Activated T-cell treated with anti-CD3 and anti-CD28 coated beads for 4 hours (primary cell): ENCODE measurements at places on chromosomes 6 and 20.
A peak's percentile ranks its signal among the peaks of the same experiment; 100 is the strongest.

DNA sequence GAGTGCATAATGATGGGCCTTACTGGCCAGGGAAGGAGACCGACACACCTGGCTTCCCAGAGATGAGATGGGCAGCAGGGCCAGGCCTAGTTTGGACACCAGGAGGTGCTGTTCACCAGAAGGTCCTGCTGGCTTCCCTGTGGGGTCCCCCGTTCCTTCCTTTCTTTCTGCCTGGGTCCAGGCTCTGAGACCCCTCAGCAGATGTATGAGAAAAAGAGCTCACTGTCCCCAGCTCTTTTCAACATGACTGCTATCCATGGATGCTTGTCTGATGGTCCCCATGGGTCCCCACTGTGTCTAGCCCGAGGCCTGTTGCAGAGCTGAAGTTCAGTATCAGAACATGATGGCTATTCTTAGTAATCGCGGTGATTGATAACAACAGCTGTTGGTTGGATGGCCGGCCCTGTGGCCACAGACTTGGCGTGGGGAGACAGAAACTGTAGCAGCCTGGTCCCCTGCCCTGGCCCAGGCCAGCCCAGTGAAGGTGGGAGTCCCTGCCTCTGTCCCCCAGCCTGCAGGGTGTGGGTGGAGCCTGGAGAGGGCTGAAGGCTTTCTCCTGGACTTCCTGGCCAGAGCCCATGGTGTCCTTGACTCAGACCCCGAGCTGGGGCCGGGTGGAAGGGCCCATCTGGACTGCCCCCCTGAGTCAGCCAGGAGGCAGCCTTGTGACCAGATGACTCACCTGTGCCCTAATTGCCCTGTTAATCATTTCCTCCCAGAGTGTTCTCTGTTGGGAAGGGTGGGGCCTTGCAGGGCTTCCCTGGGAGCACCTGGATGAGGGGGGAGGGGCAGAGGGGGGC lies 9.9 kb upstream of the BAK1 start:
- DNase-seq = peak; percentile 44

DNA sequence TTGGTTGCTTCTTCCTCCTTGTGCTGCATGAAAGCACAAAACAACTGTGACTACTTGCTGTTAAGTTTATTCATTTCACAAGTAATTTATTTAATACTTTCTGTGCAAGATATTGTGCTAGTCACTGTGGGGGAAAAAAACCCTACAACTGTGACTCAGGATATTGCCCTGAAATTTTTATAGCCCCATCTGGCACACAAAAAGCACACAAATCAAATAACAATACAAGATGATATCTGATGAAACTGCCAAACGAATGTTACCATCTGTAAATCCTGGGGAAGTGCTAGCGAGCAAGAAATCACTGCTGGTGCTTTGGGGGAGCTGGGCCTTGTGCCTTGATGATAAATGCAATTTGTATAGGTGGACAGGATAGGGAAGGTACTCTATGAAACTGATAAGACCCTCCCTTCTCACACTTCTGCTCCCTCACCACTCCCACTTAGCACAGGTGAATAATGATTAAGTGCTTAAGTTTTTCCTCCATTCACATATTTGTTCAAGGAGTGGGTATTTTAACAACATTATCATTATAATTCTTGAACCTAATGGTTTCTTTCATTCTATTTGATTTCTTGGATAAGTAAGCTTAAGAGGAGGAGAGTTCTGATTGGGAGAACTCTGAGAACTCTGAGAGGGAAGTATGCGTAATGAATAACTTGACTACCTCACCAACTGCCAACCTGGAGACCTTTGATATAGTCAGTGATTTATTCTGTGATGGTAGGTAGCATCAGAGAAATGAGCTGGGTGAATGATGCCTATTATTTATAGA lies 115.3 kb downstream of the RTN4IP1 start:
- no peak for DNase-seq

DNA sequence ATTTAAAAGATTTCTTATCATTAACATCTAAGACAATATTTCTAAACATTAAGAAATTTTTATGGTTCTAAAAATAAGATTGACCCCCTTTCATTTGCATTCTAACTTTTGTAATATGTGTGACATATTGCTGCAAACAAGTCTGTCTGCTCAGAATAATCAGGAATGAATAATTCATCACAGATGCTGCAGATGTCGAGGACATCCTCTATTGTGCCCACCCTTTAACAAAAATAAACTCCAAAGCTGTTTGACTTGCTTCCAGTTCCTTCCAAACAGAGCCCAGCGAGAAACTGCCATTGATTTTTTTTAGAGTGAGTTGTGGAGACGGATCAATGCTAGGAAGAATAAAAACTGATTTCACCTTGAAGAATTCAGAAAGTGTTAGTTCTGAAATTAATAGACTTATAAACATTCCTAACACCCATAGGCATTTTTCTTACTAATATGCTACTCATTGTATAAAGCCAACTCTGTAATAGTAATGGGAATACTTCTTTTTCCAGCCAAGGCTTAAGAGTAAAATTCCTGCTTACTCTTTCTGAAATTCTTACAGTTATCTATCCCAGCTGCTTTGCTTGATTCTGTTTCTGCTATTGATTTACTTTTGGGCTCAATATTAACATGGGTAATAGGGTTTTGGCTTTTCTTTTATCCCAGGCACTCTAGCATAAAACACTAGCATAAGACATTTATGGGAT lies 244.8 kb upstream of the FAM83B start:
- no peak for DNase-seq

DNA sequence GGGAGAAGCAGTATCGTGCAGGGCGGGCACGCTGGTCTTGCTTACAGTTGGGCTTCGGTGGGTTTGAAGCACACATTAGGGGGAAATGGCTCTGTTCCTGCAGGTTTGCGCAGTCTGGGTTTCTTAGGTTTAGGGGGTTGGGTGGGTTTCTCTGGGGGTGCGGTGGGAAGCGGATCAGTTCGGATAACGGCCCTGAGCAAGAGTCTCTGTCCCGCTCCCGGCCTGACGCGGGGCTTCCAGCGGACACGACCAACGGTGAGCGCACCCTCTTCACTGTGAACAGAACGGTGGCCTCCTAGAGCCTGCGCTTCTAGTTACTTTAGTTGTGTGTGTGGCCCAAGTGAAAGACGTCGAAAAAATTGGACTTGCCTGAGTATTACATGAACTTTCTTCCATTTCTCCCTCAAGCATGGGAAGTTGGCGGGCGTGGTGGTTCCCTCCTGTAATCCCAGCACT lies 635 bp upstream of the ELOVL2 start:
- no peak for DNase-seq

DNA sequence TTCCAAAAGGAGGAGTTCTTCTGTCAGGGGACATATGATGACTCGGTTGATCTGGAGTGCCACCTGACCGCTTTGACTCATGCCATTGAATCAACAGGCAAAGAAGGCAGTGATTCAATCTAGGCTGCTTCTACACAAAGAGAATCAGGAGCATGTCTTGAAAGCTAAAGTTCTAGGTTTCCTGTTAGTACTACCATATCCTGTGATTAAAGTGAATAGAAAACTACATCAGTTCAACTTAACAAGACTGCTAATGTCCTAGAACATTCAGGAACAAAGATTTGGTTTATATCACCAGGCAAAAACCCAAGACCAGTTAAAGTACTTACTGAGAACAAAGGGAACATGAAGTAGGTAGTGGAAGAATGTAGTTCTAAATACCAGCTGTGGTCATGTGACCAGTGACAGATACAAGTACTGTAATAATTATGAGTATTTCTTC lies 216.8 kb upstream of the SGK1 start:
- DNase-seq = no peak

DNA sequence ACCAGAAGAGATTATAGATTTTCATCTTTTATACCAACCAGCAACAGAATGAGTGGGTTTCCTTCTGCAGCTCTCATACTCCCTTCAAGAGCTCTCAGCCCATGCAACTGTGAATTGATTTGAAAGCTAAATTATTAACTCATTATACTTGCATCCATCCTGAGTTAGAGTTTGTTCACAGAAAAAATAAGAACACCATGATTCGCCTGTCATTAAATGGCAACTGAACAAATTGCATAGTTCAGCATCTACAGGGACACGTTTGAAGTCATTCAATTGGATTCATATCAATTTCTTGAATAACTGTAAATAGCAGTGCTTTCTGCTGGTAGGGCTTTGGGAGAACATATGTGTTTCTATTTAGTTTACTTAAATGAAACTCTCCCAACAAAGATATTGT lies 65.7 kb downstream of the NKAIN2 start:
- no peak for DNase-seq

- no peak for DNase-seq
These were observed 148.7 kb downstream of the PRL start for GRCh38 chr6:22147921-22148776.

DNA sequence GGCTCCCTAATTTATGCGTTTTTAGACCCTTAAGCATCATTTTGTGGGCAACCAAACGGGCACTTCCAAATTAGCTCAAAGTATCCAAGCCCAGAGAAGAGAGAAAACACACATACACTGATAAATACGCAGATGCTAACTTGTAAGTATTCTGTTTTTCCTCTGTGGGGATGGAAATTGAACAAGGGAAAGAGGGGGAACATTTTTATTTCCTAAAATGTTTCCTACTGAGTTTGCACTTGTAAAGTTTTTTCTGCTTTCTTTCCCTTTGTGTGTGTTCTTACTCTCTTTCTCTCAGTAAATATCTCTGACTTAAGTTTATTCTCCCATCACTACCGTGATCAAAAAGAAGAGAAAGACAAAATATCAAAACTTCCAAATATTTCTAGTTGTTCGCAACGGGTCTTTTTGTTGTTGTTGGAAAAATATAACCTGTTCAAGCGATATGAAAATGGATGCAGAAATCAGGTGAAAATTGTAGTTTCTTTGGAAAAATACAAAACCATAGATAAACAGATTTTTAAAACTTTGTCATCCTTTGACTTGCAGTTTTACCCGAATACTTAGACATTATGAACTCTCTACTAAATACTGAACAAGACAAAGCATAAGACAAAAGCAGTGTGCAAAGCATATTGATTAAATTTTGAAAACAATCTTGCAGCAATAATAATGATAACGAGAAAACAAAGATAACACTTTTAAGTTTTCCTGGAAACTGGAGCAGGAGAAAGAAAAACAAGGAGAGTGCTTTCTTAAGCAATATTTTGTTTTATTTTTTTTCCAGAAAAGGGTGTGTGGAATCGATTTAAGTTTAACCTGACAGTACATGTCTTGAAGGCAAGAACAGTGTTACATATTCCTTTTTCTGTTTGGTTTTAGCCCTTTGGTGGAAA lies 1.0 kb upstream of the NKX2-4 start:
- no peak for DNase-seq

DNA sequence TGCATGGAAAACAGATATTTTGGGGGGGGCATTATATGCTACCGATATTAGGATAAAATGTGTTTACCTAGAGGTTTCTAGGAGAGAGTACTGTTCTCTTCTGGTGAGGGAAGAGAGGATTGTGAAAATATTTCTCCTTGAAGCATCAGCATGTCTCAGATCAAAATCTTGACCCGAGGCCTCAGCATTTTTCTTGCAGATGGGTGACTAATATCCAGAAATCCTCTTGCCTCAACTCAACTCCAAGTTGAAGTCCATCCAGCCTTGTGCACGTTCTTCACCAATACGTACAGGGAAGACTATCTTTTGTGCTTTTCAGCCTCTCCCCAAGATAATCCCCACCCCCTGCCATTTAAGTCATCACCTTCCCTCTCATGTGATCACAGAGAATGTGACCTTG lies 59.5 kb downstream of the PRND start:
- no peak for DNase-seq

GRCh38 chr20:31662372-31662854 lies 24.7 kb downstream of the COX4I2 start:
- DNase-seq = no peak

DNA sequence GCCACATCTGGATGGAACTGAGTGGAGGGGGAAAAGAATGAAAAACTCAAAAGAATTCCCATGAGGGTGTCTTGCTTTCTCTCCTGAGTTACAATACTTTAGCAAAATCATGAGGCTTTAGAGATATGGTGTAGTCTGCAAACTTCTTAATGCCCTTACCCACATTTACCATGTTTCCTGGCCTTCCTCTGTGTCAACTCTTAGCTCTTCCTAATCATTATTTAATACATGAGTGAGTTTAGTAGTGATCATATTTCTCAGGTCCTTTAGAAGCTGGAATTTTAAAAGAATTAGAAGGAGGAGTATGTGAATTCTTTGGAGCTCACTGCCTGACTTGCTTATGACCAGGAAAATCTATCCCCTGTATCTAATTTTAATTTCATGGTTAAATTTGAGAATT lies 39.0 kb downstream of the STX11 start:
- no peak for DNase-seq

- DNase-seq = no peak
These were observed 7.4 kb downstream of the CEP85L start for GRCh38 chr6:118644007-118644406.

DNA sequence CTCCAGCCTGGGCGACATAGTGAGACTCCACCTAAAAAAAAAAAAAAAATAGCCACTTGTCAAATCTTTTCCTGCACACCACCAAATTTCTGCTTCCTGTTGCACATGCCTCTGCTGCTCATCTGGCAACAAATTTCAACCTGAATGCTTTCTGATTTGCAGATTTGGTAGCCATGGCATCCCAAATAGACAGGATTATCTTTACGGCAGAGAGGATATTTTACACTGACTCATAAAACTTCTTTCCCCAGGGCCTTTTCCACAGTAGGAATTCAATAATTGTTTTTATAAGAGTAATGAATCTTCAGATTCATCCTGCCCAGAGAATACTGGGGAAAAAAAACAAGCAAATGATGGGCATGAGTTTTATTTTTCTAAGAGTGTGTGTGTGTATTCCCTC lies 264.6 kb downstream of the FRK start:
- no peak for DNase-seq
